Aorta (tissue), 5 donors: ENCODE measurements at places on chromosomes 12 and 14. TPM values are rescaled to one million over a fixed set of nuclear protein-coding genes. Genes with fewer than 3 reads are reported as not detected.

DNA sequence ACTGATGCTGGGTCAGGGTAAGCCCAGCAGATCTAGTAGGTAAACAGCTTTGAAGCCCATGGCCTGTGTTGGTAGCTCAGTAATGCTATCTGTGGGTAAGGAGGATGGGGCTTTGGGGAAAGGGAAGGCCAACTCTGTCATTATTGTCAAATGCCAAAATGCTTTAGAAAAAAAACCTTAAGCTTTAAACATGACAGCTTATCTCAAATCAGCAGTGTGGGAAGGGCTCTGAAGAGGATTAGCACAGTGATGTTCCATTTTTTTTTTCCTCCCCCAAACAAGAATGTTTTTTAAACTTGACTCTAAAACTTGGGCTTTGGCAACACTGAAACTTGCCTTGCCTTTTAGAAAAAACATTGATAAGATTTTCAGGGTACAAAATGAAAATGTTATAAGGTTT lies 11.7 kb downstream of the DAAM1 start:
- no peak overlapping the region for H3K4me3 ChIP-seq
- H3K27me3 ChIP-seq, result no peaks in the 10 kb centered on the region
- H3K27ac ChIP-seq, result no peak overlapping the region
- H3K36me3 ChIP-seq, result no peaks in the 10 kb centered on the region

DNA sequence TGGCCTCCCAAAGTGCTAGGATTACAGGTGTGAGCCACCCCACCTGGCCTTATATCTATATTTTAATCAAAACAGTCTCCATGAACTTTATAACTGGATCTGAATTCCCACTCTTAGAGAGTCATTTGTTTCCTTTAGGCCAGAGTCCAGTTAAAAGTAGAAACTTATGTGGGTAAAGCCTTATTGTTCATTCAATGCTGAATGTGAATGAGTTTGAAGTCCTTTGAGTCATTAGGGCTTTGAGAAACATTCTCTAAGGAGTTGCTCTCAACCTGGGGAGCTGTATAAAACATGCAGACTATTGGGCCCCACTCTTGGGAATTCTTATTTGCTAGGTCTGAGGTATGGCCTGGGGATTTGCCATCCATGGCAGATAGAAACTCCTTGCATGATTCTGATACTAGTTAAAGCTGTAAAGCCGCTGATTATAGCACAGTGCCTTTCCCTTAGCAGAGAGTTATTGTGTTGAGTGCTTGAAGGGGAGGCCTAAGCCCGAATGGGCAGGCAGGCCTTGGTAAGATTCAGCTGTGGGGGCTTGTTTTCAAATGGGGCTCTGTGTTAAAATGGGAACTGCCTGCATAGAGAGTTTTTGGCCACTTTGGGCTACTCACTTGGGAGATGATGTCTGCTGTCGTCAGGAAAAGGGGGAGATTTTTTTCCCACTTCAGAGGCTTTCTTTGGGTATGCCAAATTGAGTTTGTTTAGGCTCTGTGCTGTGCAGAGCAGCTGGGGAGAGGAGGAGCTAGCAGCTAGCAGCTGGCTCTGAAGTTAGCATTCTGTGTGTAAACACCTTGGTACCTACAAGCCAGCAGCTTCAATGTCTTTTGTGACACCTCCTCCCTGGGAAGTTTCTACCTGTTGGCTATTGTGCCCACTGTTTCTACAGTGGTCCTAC lies 117.5 kb downstream of the DACT1 start:
- no peak overlapping the region for H3K4me3 ChIP-seq
- H3K4me1 ChIP-seq, result no peaks in the 10 kb centered on the region
- no peaks in the 10 kb centered on the region for H3K36me3 ChIP-seq
- no peaks in the 10 kb centered on the region for H3K27me3 ChIP-seq

DNA sequence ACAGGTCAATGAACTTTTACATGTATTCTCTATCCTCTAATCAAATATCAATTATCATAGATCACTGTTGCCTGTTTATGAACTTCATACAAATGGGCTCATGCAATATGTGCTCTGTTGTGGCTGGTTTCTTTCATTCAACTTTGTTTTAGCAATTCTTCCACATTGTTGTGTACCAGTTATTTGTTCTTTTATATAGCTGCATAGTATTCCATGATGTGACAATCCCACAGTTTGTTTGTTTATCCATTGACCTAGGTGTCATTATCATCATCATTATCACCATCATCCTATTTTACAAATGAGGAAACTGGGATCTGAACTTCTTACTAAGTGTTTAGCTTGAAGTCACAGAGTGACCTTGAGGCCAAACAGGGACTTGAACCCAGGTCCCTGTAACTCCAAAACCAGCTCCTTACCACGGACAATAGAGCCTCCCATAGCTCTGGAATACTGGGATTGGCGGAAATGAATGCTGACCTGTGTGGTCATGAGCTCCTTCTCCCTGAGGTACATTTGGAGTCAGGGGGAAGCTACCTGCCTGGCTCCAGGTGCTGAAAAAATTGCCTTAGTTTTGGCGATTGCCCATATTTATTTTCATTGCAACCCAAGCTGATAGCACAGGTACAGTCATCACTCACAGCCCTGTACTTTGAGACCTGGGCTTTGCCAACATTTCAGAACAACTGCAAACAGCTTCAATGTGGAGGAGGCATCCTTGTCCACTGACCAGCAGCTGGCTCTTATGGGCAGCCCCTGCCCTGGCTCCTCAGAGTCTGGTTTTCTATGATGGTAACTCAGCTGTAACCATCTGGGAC lies 9.2 kb downstream of the ZFP36L1 start:
- no peaks in the 10 kb centered on the region for H3K27me3 ChIP-seq
- no peak overlapping the region for H3K27ac ChIP-seq
- H3K4me3 ChIP-seq, result no peak overlapping the region

DNA sequence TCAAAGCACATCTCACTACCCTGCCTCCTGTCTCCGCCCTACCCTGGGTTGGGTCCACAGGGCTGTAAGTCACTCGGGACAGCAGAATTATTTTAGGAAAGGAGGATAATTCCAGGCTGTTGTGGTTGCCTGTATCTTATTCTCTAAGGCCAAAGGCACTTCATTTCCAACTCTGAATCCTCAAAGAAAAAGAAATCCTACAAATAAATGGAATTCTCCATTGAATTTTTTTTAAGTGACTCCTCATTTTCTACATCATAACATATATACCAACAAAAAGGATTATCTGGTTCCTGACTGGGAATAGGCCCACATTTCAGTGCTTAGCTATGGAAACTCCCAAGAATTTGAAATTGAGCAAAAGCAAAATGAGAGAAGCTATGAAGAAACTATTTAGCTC lies 186.4 kb downstream of the ITPR2 start:
- H3K27ac ChIP-seq, result no peak overlapping the region
- H3K4me3 ChIP-seq, result no peak overlapping the region
- DNase-seq, result no peak

DNA sequence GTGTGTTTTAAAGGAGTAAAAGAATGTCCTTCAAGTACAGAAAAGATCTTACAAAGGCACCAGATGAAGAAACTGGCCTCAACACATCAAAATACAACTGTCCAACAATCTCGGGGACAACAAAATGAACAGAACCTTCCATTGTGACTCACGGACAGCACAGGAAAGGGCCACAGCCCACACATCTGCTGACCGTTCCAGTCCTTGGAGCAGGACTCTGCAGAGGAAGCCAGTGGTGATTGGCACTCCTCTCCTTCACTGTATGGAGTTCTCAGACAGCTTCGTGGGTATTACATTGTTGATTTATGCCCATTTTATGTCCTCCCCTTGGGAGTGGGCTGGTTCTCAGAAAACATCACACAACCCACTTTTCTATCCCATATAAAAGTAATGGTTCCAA lies 32.5 kb upstream of the TC2N start:
- peak overlapping the region; percentile 79 for H3K27ac ChIP-seq
- H3K4me3 ChIP-seq, result no peak overlapping the region
- no peaks in the 10 kb centered on the region for H3K27me3 ChIP-seq
- DNase-seq, result no peak
- H3K4me1 ChIP-seq, result peaks cover 19% of the 10 kb centered on the region

GRCh38 chr12:121537814-121538698 lies 42.8 kb downstream of the KDM2B start:
- no peaks in the 10 kb centered on the region for H3K36me3 ChIP-seq
- no peaks in the 10 kb centered on the region for H3K27me3 ChIP-seq
- H3K4me3 ChIP-seq, result peak overlapping the region; percentile 70
- H3K4me1 ChIP-seq, result no peaks in the 10 kb centered on the region
- H3K27ac ChIP-seq, result peak overlapping the region; percentile 29

- H3K27me3 ChIP-seq, result no peaks in the 10 kb centered on the region
- no peaks in the 10 kb centered on the region for H3K36me3 ChIP-seq
- DNase-seq, result no peak
- peaks cover 15% of the 10 kb centered on the region for H3K4me1 ChIP-seq
These were observed 37.3 kb downstream of the KCNA5 start for GRCh38 chr12:5081016-5081415.

DNA sequence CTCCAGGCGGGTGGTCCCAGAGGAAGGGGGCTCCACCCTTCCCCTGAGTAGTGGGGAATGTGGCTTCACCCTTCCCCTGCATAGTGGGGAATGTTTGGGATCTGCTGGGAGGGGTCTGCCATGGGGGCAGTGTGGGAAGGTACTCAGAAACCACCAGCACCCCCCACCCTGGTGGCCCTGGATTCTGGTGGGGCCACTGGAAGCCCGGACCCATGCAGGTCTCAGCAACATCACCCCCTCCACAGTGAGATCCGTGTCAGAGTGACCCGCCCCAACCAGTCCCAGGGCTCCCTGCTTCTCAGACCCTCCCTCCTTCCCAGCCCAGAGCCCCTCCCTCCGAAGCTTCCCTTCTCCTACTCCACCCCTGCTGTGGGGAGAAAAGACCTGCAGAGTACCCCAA lies 30.3 kb upstream of the INF2 start:
- H3K36me3 ChIP-seq, result no peaks in the 10 kb centered on the region
- H3K27me3 ChIP-seq, result no peaks in the 10 kb centered on the region
- H3K27ac ChIP-seq, result no peak overlapping the region
- H3K4me1 ChIP-seq, result no peaks in the 10 kb centered on the region

DNA sequence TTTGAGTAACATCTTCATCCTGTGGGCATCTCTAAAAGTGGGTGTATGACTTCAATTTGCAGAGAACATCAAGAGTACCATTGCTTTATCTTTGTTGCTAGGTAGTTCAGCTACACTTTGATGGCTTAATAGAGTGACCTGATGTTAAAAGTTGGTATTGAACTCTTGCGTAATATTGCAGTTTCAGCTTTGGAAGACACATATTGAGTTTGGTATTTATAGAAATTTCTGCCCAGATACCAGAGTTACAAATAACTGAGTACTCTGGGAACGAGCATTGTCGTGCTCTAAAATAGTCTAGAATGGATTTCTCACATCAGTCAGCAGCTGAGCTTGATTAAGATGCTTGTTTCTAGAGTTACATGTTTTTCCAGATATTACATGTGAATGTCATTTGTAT lies 24.8 kb upstream of the AKAP5 start:
- H3K4me1 ChIP-seq, result peaks cover 2% of the 10 kb centered on the region
- no peaks in the 10 kb centered on the region for H3K27me3 ChIP-seq
- no peak for DNase-seq
- H3K36me3 ChIP-seq, result peaks cover 2% of the 10 kb centered on the region

Gene PLBD1
- 24.8 TPM for total RNA-seq

Gene NFATC4
- 121 TPM for total RNA-seq

Gene CNTN1
- total RNA-seq, result 23.0 TPM
